ENCODE measurements at places on chromosomes 4 and X. TPM values are rescaled to one million over a fixed set of nuclear protein-coding genes. Genes with fewer than 3 reads are reported as not detected.

GRCh38 chr4:88320224-88320779 lies 35.9 kb upstream of the PPM1K start:
- DNase-seq: no peak

DNA sequence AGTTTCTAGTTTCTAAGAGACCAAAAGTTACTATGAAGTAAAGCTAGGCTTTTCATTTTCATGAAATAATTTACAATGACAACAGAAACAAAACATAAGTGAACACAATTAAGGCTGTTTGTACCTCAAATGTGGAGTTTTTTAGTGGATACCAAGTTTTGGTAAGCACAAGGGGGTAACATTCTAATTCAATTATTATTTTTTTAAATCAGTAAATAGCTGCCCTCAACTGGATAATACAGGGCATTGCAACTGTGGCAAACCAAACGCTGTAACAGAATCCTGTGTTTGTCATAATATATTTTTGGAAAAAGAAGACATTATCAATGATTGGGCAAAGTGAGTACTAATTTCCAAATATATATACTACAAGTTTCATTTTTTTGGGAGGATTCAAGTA lies 150.3 kb downstream of the FBXW7 start:
- DNase-seq: no peak

DNA sequence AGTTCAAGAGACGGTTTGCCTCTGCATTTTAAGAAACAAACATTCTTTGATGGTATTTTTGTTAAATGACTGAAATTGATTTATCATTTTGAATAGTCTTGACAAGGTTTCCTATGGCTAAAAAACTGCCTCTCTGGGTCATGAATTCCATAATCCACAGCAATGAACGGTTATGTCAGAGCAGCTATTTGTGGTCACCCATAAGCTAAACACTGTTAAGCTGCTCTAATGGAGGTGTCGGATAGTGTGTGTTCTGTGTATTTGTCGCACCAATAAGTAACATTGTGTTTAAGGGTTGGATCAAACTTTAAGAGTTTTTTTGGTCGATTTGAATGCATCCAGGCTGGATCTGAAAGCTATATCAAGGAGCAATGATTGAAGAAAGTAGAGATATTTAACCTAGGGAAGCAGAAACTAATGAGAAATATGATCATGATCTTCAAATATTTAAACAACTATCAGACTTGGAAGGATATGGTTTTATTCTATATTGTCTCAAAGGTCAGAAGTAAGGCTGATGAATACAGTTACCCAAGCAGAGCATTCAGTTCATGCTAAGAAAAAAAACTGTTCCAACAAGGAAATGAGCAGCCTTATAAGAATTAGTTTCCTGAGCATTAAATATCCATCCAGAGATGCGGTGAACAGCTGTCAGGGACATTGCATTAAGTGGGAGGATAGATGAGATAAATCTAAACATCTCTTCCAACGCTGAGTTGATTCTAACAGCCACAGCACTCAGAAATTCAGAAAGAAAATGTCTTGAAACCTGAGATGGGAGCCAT lies 232.3 kb upstream of the RPS6KA3 start:
- no peak for DNase-seq

- no peak for DNase-seq
Measured at GRCh38 chrX:29376584-29376983, 789.3 kb downstream of the IL1RAPL1 start.

GRCh38 chr4:158159054-158159717 lies 13.6 kb downstream of the GASK1B start:
- DNase-seq: no peak

DNA sequence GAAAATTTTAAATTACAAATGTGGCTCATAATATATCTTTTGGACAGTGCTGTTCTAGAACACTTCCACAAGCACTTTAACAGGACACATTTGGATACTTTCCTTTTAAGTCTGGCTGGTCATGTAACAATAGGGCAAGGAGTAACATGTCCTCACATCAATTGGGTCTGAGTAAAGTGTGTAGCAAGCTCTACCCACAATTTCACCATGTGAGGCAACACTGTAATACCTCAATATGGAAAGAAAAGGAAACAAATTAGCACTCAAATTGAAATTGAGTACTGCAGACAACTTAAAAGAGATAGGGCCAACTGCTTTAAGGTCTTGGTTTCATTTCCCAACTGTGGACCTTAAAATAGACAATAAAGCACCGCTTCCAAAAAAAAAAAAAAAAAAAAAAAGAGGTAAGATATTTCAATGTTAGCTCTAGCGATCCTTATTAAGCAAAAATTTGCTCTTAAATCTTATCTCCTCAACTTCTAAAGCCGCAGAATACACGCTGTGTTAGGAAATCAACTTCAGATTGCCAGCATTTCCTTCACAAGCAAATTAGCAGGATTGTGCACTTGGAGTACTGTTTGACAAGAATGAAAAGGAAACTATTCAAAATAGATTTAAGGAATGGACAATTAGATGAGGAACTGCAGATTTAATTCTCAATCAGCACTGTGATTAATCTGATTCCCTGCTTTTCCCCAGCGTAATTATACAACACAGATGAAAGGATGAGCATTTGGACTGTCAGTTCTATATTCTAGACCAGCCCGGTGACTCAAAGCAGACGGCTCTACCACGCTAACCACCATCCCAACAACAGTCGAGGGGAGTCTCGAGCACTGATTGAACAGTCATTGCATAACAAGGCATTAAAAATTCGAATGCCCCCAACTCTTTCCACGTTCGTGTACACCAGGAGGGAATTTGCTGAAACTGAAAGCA lies 1.6 kb downstream of the CASK start:
- DNase-seq: peak; percentile 38

- DNase-seq: peak; percentile 10
Measured at GRCh38 chr4:179597301-179597700, 2155.1 kb upstream of the AGA start.

DNA sequence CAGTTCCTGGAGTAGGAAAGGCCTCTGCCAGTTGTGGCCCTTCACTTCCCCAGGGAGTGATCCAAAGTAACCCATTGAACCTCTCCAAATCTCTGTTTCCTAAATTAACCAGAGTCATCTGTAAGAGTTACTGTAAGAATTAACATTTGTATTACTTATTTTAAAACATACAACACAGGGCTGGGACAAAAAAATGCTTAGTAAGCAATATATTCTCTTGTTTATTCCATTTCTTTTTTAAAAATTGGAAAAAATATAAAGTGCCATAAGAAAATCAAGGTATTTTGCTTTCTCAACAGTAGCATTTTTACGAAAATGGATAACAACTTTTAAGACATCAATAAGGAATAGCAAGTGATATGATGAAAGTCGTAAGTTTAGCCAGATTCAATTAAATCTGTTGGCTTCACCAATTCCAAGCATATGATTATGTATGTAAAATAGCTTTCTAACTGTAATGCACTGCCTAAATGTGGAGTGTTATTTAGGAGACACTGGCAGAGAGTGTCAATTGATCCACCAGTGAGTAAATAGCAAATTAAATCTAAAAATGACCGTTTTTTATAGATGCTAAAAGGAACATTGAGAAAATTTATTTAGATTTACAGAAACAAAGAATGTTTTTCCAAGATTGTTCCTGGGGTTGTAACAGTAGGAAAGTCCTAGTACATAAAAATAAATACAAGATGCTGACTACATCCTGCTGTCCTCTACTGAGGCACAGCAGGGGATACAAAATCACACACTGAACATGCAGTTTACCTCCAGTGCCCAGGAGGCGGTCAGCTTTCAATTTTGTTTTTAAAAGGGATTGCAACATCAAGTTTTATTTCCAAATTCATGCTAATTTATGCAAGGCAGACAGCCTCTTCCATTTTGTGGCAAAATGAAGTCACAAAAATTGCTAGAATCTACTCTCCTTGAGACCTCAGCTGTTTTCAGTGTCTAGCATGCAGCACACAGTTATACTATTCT lies 53.7 kb downstream of the GPM6A start:
- DNase-seq: no peak

DNA sequence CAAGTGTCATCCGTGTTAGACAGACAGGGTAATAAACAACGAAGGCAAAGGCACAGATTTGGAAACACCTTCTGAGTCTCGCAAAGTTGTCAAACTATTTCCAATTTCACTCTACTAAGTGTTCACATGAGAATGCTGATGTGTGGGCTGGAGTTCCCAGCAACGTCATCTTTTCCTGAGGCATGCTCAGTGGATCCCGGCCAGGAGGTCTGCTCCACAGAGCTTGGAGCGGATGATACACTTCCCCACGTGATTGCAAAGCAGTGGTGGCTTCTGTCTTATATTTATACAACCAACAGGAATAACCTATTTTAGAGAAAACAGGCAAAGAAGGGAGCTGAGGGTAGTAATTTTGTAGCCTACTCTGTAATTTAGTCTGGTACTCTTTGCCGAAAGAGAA lies 40.1 kb upstream of the PDK3 start:
- DNase-seq: peak; percentile 91

DNA sequence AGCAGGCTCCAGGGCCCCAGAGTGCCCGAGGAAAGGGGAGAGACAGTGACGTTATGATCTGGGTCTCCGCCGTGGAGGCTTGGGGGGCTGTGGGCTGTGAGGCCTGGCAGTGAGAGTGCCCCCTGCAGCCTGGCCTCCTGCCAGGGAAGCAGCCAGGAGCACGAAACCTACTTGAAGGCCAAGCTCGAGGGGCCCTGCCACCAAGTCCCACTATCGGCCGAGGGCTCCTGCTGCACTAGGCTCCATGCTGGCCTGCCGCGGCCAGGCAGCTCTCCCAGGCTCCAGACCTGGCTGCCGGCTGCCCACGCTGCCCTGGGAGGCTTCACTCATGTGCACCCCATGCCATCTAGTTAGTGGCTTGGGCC lies 18.7 kb downstream of the FLNA start:
- no peak for DNase-seq

DNA sequence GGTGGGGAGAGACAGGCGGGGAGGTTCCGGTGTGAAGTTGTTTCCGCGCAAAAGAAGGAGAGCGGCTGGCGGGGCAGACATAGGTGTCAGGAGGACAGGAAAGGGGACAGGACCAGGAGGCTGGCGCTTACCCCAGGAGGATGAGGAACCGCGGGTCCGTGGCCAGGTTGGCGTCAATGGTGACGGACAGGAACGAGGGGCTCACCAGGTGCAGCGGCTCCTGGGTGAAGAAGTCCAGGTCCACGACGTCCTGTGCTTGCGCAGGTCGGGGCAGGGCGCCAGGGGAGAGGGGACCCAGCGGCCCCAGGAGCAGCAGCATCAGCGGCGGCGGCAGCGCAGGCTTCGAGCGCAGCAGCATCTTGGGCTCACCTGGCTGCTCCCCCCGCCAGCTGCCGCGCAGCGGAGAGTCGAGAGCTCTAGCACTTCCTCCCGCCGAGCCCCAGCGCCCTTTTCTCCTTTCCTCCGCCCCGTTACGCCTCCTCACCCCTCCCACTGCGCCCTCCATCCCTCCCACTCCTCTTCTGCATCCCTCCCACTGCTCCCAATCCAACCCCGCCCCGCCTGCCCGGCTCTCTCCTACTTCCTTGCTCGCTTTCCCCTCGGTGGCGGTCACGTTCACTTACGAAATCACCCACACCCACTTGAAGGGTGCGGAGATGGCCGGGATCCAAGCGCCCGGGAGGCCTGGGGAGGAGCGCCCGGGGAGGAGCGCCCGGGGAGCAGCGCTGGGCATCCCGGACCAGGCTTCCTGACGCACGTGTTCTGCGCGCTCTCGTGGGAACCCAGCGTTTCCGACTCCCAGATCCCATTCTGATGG lies at the start of gene HPSE:
TSS of gene HPSE (minus strand) at position 424 of the 817 bp plus-strand sequence. CDS start at position 358, 66 bp downstream.
- peak; percentile 71 for DNase-seq

Gene GLUD2
- 1.4 TPM for total RNA-seq

Gene CXXC4
- total RNA-seq: 1.6 TPM

Gene SULT1B1
- 0.53 TPM for total RNA-seq

Gene SLC6A14
- not detected for total RNA-seq

Gene CXorf65
- 1.4 TPM for total RNA-seq

Gene FSTL5
- 3.1 TPM for total RNA-seq

Gene GPR82
- total RNA-seq: 0.04 TPM

Gene CASP3
- total RNA-seq: 40.7 TPM
